Naive thymus-derived CD8-positive, alpha-beta T cell (primary cell): ENCODE measurements at places on chromosomes 2 and 18.

DNA sequence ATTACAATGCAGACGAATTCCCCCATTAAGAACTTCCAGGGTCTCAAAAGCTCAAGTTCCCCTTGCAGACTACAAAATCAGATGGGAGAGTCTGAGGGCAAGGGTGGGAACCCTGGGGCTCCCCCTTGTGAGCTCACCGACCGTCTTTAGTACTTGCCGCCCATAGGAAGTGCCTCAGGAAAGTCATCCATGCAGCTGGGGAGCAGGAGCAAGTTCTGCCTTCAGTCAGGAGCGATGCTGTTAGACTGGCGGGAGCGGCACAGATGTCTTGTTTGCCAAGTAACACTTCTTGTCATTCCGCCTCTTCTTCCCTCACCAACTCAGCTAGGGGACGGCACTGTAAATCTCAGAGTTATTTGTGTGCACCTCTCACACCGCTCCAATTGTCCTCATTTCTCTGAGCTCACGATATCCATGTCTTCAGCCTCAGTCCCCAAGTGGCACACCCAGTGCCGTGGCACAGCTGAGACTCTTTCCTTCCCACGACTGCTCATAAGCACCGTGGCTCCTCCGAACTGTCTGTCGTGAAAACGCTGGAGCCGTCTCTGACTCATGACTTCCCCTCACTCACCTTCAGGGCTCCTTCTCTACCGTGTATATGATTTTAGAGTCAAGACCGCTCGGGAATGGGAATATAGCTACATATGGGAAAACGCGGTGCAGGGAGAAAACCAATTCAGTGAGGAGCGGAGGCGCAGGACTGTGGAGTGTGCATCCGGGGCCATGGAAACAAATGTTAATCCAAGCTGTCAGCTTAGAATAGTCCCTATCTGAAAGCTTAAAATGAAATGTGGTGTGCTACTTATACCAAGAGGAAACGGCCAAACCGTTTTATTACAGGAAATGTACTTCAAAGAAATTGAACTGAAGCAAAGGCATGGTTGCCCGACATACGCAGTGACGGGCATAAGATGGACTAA, 34.0 kb downstream of the UXS1 start:
- DNase-seq = peak; percentile 68

GRCh38 chr2:134253117-134253704, 661 bp upstream of the MGAT5 start:
- DNase-seq = no peak

DNA sequence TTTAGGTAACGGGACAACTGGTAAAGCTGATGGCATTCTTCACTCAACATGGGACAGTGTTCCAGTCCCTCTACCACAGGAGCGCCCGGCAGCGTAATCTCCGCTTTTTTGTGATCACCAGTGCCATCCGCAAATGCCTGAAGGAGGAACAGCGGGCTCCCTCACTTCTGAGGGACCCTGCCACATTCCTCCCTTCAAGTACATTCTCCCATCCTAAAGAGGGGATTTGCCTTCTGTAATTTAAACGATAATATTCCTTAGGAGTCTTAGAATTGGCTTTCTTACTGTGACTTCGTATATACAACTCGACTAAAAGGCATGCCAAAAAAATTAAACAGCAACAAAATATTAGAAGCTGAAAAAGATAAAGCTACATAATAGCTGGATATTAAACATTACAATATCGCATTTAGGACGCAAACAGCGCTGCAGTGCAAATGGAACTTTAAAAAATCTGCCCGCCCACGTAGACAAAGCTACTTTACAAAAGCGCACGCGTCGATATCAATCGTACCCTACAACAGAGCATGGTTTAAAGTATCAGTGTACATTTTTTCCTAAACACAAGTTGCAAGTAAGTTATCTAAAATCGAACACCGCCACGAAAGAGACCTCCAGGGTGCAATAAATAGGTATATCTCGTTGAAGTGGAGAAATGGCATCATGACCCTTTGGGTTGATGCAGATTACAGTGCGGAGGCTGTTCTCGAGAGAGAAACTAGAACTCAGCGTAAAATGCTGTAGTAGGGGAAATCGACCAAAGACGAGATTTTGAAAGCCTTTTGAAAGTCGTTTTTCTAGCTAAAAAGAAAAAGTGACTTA, 2.3 kb upstream of the VSNL1 start:
- DNase-seq = no peak

- no peak for DNase-seq
Observed at GRCh38 chr2:144351687-144352086, 168.2 kb downstream of the ZEB2 start.

GRCh38 chr18:32822197-32822596, 49.4 kb upstream of the KLHL14 start:
- DNase-seq = no peak

- no peak for DNase-seq
Observed at GRCh38 chr2:163612332-163612731, 123.5 kb downstream of the FIGN start.

GRCh38 chr2:159454185-159454584, 162.2 kb downstream of the BAZ2B start:
- DNase-seq = no peak
